ENCODE measurements at places on chromosomes 2 and 18.

GRCh38 chr2:13662055-13662454 lies 945.3 kb downstream of the TRIB2 start:
- no peak for DNase-seq

DNA sequence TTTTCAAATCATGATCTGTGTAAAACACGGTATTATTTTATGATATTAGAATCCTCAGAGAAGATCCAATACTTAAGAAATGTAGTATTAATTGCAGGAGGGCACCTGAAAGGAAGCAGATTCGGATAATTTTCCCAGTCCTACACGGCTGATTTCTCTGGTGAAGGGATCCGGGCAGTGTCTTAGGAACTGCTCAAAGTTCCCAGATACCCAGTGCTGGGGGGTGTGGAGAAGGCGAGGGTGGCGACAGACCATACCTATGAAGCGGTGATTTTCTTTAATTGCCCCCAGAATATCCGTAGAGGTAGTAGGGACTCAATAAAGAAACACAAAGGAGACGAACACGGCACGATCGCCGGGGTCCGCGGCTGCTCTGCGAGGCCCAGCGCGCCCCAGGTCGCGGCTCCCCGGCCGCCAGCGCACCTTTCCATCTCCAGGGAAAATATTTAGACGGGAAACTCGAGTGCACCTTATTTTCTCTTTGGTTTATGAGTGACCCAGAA lies 1.4 kb upstream of the SOX11 start:
- no peak for DNase-seq

DNA sequence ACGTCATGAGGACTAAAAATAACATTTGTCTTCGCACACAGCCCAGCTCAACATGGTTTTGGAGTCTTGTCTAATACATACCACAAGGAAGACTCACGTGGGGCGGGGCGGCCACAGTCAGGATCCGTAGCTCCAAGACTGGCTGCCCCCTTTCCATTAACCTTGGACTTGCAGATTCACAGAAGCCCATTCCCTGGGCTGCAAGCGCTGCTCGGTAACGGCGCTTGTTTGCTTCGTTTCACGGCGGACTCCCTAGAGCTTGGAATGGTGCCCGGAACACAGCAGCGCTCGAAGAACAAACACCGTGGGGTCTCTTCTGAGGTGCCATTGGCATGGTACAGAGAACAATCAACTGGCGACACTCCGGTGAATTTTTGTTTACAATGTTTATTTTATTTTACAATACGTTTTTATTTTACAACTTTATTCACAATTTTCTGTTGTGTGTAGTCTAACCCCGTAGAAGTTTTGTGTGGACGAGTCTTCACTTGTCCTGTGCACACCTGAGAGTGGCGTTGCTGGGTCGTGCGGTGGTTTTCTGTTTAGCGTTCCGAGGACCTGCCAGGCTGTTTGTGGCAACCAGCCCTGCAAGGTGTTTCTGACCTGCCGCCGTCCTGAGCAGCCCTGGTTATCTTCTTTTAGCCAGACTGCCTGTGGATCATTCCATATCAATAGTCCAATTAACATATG lies 126.5 kb downstream of the GALR1 start:
- DNase-seq = no peak

DNA sequence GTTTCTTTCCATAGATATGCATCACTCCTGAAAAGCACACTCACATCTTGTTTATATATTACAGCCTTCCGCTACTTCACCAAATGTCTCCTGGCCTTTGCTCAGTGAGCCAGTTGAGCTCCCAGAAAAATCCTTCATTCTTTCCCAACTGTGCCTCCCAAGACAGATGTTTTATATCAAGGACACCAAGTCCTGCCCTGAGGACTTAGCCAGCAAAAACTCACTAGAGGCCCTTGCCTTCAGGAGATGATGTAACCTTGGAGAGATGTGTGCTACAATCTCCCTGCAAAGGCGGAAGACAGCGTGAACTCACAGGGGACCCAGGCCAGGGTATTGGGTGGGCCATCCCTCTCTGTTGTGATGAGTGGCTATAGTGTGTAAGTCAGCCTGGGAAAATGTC lies 86.1 kb upstream of the CTAGE1 start:
- DNase-seq = no peak

DNA sequence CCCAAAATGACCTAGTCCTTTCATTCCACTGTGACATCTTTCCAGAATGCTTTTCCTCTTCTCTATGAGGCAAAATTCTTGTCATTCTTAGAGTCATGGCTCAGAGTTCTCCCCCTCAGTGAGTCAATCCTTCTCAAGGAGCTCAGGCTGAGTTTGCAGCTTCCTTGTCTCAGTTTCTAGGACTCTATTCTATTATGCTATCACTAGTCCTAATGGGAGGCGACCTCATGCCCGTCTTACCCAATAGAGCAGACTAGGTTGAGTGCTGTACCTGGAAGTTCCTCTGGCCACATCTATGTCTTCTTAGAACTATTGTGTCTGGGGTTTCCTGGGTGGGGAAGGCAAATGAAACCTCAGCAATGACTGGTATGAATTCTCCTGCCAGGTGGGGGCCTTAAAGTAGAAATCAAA lies 51.5 kb downstream of the HAUS1 start:
- peak; percentile 95 for DNase-seq

DNA sequence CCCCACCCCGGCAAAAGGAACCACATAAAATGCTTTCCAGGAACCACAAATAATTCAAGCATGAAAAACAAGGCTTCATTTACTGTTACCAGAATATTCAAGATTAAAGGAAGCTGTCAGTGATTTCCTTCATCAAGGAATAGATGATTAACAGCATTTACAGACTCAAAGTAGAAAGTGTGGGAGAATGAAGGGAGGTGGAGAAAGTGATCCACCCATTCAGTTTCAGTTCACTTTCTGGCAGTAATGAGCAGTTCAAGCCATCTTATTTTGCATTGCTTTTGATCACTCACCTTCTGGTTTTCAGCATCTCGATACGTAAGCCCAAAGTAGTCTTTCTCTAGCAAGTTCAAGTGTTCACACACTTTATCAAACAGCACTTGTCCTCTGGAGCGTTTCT lies 99.0 kb downstream of the EPB41L3 start:
- DNase-seq = peak; percentile 58

GRCh38 chr18:80171054-80171872 lies 62.2 kb downstream of the ADNP2 start:
- no peak for DNase-seq

DNA sequence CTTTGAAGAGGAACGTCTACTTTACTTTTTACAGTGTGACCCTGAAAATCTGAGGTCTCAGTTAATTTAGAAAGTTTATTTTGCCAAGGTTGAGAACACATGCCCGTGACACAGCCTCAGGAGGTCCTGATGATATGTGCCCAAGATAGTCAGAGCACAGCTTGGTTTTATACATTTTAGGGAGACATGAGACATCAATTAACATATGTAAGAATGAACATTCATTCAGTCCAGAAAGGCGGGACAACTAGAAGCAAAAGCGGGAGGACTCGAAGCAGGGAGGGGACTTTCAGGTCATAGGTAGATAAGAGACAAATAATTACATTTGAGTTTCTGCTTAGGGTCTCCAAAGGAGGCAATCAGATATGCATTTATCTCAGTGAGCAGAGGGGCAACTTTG lies 23.7 kb downstream of the ELMOD3 start:
- no peak for DNase-seq

DNA sequence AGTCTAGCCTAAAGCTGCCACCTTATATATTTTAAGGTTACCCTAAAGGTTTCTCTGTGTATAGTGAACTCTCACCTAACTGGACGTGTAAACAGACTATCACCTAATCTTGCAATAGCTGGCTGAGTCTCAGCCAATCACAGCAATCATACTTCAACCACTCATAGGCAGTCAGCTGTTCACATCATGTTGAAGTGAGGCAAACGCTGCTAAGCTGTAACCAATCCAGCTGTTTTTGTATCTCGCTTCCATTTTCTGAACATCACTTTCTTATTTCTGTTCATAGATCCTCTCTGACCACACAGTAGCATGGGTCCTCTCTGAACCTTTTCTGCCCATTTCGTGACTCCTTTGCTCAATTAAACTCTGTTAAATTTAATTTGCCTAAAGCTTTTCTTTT lies 468.2 kb upstream of the POU3F3 start:
- DNase-seq = no peak

GRCh38 chr2:110860630-110861029 lies 128.3 kb downstream of the ACOXL start:
- DNase-seq = no peak

GRCh38 chr18:79760881-79761280 lies 36.9 kb upstream of the KCNG2 start:
- DNase-seq = no peak

- DNase-seq = peak; percentile 62
These were observed 30.3 kb downstream of the LPIN2 start for GRCh38 chr18:2982452-2983269.

- no peak for DNase-seq
These were observed 81.9 kb downstream of the CDH2 start for GRCh38 chr18:28095041-28095440.

DNA sequence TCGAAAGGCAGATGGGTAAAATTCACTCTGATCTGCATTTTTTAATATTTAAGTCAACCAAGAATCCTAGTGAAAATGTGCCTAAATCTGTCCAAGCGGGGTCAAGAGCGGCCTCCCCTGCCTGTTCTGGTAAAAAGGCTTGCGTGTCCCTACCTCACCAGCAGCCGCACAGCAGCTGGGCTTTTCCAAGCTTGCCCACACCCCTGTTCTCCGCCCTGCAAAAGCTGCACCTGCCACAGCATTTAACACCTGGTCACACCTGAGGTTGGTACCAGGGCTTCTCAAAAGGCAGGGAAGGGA lies 25.8 kb upstream of the TMEM182 start:
- peak; percentile 19 for DNase-seq

GRCh38 chr2:97966545-97967215 lies 29.1 kb downstream of the TMEM131 start:
- DNase-seq = peak; percentile 25

GRCh38 chr2:21428754-21429153 lies 305.0 kb downstream of the TDRD15 start:
- no peak for DNase-seq

GRCh38 chr18:44090453-44090852 lies 590.2 kb upstream of the SETBP1 start:
- DNase-seq = no peak

DNA sequence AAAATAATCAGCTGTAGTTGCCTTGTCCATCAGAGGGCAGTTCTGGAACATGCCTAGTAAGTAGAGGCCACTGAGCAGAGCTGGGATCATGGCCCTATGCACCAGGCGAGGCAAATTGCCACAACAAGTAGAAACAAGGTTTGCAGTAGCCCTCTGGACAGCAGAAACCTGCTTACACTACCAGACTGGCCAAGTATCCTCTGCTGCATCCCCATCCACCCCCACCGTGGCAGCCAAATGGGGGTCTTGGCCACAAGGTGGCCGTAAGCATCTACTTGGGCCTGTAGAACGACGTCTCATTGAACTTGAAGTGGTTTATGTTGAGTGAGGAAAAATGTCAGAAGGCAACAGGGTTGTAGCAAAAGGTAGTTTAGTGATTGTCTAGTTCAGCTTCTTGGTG lies 241.2 kb downstream of the ALPK2 start:
- no peak for DNase-seq

DNA sequence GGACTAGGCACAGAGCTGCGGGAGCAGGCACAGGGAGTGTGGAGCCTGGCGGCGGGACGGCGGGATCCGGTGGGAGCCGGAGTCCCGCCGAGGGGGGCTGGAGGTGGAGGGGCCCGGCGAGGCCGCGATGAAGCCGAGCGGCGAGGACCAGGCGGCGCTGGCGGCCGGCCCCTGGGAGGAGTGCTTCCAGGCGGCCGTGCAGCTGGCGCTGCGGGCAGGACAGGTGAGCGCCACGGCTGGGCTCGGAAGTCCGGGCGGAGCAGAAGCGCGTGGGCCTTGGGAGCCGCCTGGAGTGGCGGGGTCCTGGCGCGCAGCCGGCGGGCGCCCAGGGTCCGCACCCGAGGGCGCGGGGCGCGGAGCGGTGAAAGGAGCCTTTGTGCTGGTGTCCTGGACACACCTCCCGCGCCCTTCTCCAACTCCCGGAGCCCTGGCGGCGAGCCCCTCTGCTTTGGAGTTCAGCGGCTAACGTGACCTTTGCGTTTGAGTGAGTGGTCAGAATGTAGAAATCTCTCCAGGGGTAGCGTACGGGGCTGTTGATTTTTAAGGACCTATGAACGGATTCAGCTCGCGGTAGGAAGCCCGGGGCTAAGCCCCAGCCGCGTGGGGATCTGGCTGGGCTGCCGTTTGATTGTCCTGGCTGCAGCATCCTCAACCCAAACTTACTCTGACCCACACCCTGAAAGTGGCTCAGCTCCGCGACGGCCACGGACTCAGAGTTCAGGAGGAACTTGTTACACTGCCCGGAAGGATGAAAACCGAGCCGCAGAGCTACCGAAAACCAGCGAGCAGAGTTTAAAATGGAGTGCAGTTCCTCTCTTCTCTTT lies 448 bp downstream of the IMPA2 start:
- no peak for DNase-seq

DNA sequence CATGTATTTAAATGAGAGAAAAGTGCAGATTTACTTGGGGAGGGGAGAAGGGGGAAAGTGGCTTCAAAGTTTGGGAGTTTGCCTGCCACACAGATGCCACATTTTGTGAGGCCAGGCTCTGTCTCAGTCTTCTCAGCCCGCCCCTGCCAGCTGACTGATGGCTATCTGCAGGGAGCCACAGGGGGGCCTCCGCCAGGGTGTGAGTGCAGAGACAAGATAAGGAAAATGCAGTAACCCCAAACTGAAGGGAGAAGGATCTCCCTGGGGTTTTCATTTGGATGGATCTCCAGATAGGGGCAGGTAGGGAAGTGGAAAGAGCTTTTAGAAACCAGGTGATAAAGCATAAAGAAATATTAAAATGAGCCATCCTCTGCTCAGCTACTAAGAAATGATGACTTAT lies 128.8 kb downstream of the ZNF521 start:
- no peak for DNase-seq

DNA sequence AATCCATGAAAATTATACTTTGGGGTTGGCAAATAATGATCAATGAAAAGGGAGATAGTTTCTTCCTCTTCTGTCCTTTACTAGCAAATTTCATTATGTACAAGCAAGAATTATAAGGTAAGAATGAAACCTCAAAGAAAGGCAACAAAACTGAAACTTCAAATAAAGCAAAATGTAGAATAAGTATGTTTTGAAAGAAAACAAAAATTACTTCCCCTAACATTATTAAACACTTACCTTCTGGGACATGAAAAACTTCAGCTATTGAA lies 29.4 kb downstream of the THADA start:
- DNase-seq = no peak

DNA sequence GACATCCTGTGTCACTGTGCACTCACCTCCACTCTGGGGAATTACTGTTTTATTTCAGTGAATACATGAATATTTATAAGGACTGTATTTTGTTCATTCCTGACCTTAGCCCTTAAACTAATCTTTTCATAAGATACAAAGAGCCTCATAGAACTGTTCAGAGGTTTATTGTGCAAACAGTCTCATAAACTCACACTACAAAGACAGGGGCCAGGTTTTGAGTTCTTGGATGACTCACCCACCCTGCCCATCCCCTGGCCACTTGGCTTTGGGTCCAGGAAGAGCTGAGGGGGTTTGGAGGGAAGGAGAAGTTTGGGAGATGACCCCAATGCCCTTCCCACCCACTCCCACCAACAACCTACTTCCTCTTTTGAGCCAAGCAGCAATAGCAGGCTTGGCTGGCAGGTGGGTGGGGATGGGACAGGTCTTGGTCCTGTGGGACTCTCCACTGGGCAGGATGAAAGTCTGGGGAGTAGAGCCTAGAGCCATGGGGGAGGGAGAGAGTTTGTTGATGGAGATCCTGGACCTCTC lies 43.1 kb upstream of the IL1R2 start:
- no peak for DNase-seq

GRCh38 chr18:68494802-68495581 lies 219.9 kb downstream of the TMX3 start:
- DNase-seq = peak; percentile 41
